ENCODE measurements at places on chromosomes 13 and 19. TPM values are rescaled to one million over a fixed set of nuclear protein-coding genes. Genes with fewer than 3 reads are reported as not detected.

DNA sequence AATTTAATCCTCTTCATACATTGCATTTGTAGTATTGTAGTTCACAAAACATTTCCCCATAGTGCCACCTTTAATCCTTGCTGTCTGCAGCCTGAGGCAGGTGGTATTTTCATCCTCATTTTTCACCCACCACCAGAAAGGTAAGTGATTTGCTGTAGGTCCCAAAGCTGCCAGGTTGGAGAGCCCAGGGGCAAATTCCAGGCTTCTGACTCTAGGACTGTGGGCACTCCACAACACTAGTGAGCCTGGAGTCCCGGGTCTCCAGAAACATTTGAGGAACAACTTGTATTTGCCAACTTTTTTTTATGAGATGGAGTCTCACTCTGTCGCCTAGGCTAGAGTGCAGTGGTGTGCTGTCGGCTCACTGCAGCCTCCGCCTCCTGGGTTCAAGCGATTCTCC lies 6.2 kb downstream of the ILF3 start:
- H3K27me3 ChIP-seq = peaks cover 6% of the 10 kb centered on the region
- no peak overlapping the region for H3K4me3 ChIP-seq
- no peaks in the 10 kb centered on the region for H3K36me3 ChIP-seq
- no peak overlapping the region for H3K27ac ChIP-seq
- H3K4me1 ChIP-seq = peaks cover 57% of the 10 kb centered on the region

DNA sequence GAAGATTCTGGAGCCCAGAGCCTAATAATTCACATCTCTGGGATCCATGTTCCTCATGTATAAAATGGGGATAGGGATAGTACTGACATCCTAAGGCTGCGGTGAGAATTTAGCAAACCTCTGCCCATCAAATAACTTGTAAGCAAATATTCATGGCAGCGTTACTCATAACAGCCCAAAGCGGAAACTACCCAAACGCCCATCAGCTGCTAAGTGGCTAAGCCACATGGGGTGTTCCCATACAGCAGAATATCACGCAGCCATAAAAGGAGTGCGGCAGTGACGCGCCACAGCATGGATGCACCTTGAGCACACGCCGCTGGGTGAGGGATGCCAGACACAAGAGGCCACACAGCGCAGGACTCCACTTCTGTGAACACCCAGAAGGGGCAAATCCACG lies 19.7 kb downstream of the VRK3 start:
- no peak overlapping the region for H3K4me3 ChIP-seq
- H3K27ac ChIP-seq = no peak overlapping the region
- H3K27me3 ChIP-seq = peaks cover 2% of the 10 kb centered on the region
- peaks cover 12% of the 10 kb centered on the region for H3K36me3 ChIP-seq
- DNase-seq = peak; percentile 58

DNA sequence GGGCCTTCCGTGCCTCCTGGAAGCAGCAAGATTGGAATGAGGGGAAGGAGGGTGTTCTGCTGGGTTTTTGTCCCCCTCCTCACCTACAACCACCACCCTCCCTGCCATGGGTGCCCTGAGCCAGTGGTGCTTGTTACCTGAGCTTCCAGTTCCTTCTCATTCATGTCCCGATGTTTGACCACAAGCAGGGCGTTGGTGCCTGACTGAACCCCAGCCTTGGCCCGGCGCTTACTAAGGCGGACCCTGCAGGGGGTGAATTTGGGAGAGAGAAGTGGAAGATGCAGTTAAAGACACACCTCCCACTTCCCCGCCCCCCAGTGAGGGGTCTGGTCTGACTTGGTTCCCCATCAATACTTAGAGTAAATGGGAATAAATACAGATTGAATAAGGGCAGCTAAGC lies 4.3 kb downstream of the PAF1 start:
- no peak for DNase-seq
- H3K27me3 ChIP-seq = peaks cover 3% of the 10 kb centered on the region
- H3K36me3 ChIP-seq = peaks cover 8% of the 10 kb centered on the region
- no peak overlapping the region for H3K4me3 ChIP-seq
- no peak overlapping the region for H3K27ac ChIP-seq

GRCh38 chr19:47188507-47189033 lies 42.4 kb downstream of the BBC3 start:
- peaks cover 45% of the 10 kb centered on the region for H3K4me1 ChIP-seq
- peak overlapping the region; percentile 62 for H3K27ac ChIP-seq
- H3K27me3 ChIP-seq = no peaks in the 10 kb centered on the region
- H3K4me3 ChIP-seq = no peak overlapping the region
- no peak for DNase-seq

DNA sequence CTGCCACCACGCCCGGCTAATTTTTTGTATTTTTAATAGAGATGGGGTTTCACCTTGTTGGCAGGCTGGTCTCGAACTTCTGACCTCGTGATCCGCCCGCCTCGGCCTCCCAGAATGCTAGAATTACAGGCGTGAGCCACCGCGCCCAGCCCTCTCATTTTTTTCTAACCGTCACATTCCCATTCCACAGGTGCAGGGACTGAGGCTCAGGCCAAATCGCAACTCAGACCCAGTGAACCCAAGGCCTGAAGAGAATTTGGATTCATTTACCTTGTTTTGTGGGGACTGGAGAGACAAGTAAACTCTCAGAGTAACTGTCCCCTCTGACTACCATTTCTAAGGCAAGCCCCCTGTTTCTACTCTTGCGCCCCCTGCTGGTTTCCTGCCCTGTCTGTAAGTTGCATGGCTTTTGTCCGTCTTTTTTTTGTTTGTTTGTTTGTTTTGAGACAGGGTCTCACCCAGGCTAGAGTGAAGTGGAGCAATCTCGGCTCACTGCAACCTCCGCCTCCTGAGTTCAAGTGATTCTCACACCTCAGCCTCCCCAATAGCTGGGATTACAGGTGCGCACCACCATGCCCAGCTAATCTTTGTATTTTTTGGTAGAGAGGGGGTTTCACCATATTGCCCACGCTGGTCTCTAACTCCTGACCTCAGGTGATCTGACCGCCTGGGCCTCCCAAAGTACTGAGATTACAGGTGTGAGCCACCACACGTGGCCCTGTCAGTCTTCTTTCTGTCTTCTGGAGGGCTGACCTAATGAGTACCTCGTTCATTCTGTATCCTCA lies 2.3 kb upstream of the STRN4 start:
- H3K4me1 ChIP-seq = peaks cover 24% of the 10 kb centered on the region
- H3K27me3 ChIP-seq = peaks cover 13% of the 10 kb centered on the region
- H3K36me3 ChIP-seq = peaks cover 3% of the 10 kb centered on the region
- H3K27ac ChIP-seq = no peak overlapping the region
- peak; percentile 67 for DNase-seq
- H3K4me3 ChIP-seq = peak overlapping the region; percentile 79

- H3K4me3 ChIP-seq = no peak overlapping the region
- DNase-seq = no peak
- H3K4me1 ChIP-seq = no peaks in the 10 kb centered on the region
- H3K36me3 ChIP-seq = no peaks in the 10 kb centered on the region
Measured at GRCh38 chr13:35703061-35703460, 226.6 kb upstream of the MAB21L1 start.

GRCh38 chr13:104270731-104271130 lies 1204.5 kb upstream of the SLC10A2 start:
- H3K27me3 ChIP-seq = no peaks in the 10 kb centered on the region
- H3K36me3 ChIP-seq = no peaks in the 10 kb centered on the region
- no peak overlapping the region for H3K4me3 ChIP-seq
- DNase-seq = no peak
- no peak overlapping the region for H3K27ac ChIP-seq
- H3K4me1 ChIP-seq = no peaks in the 10 kb centered on the region

- H3K4me1 ChIP-seq = no peaks in the 10 kb centered on the region
- H3K36me3 ChIP-seq = no peaks in the 10 kb centered on the region
Measured at GRCh38 chr19:29325241-29325975, 112.5 kb upstream of the UQCRFS1 start.

DNA sequence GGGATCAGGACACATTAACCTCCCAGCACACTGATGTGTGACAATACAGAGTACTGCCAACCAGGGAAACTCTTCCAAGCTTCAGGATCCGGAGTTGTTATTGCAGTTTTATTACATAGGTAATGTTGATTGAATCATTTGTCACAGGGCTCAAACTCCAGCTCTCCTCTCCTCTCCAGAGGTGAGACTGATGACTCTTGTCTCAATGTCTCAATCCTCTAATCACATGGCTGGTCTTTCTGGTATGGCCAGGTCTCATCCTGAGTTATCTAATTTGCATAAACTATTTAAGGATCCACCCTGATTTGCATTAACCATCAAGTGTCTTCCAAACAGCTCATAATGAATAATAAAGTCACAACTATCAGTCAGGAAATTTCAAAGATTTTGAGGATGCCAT lies 522.6 kb upstream of the PCDH9 start:
- no peaks in the 10 kb centered on the region for H3K36me3 ChIP-seq
- H3K27ac ChIP-seq = no peak overlapping the region
- no peaks in the 10 kb centered on the region for H3K27me3 ChIP-seq
- H3K4me1 ChIP-seq = no peaks in the 10 kb centered on the region

- H3K27me3 ChIP-seq = peaks cover 7% of the 10 kb centered on the region
- DNase-seq = peak; percentile 71
- H3K4me3 ChIP-seq = peak overlapping the region; percentile 70
- H3K4me1 ChIP-seq = no peaks in the 10 kb centered on the region
- H3K27ac ChIP-seq = peak overlapping the region; percentile 35
Measured at GRCh38 chr19:49889687-49890348, 6.9 kb downstream of the IL4I1 start.

- DNase-seq = no peak
- H3K36me3 ChIP-seq = no peaks in the 10 kb centered on the region
- H3K4me1 ChIP-seq = peaks cover 3% of the 10 kb centered on the region
- no peak overlapping the region for H3K27ac ChIP-seq
Measured at GRCh38 chr19:13689085-13689484, 75.2 kb upstream of the MRI1 start.

DNA sequence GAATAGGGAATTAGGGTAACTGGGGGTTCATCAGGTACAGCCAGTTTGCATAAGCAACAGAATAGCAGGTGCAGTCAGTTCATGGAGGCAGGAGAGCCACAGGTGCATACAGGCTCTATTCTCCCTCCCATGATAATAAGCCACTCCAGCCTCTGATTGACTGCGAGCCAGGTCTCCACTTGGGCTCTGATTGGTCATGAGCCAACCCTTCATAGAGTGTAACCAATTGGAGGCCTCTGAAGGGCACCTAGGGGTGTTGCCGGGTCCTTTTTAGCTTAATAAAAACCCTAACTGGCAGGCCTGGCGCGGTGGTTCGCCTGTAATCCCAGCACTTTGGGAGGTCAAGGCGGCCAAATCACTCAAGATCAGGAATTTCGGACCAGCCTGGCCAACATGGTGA lies 8.7 kb upstream of the CKM start:
- H3K4me1 ChIP-seq = no peaks in the 10 kb centered on the region
- no peak overlapping the region for H3K4me3 ChIP-seq
- DNase-seq = no peak

DNA sequence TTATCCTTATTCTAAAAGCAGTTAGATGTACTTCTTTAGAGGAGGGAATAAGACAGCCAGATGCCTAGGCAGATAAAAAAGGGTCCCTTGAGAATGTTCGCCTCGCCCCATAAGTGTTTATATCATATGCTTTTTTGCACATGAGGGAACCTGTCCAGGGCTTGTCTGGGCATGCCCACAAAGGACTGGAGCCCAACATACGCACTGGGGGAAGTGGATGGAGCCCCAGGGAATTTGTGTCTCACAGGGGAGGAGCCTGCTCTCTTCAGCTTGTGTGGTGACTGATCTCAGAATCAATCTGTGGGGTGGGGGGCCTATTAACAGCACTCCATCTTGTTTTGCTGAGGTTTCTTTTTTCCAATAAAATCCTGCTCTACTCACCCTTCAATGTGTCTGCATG lies 22.6 kb downstream of the MED4 start:
- peaks cover 91% of the 10 kb centered on the region for H3K36me3 ChIP-seq
- DNase-seq = no peak
- H3K27me3 ChIP-seq = no peaks in the 10 kb centered on the region
- no peak overlapping the region for H3K27ac ChIP-seq
- no peak overlapping the region for H3K4me3 ChIP-seq
- H3K4me1 ChIP-seq = no peaks in the 10 kb centered on the region

- H3K36me3 ChIP-seq = no peaks in the 10 kb centered on the region
- H3K27me3 ChIP-seq = peaks cover 25% of the 10 kb centered on the region
- no peak for DNase-seq
- H3K27ac ChIP-seq = no peak overlapping the region
- no peak overlapping the region for H3K4me3 ChIP-seq
Measured at GRCh38 chr19:51326216-51327065, 15.0 kb downstream of the IGLON5 start.

DNA sequence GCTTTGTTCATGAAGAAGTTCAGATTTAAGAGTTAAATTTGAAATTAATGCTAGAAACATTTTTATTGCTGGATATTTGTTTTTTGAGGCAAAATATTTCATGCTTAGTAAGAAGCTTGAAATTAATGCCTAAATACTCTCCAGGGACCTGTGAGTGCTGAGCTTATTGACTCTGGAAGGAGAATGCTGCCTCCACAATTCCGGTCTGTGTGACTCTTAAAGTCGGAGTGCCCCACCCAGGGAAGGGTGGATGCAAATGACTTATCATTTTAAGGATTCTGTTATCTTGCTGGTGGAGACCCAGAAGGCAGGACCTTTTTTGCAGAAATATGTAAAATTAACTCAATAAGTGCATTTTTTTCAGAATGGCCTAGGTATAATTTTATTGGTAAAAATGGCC lies 143.8 kb upstream of the RXFP2 start:
- no peak overlapping the region for H3K4me3 ChIP-seq
- no peak overlapping the region for H3K27ac ChIP-seq
- peaks cover 5% of the 10 kb centered on the region for H3K27me3 ChIP-seq
- no peak for DNase-seq
- no peaks in the 10 kb centered on the region for H3K4me1 ChIP-seq

GRCh38 chr13:38753878-38754277 lies 67.0 kb downstream of the FREM2 start:
- no peak for DNase-seq
- no peaks in the 10 kb centered on the region for H3K4me1 ChIP-seq
- no peaks in the 10 kb centered on the region for H3K36me3 ChIP-seq

- peaks cover 36% of the 10 kb centered on the region for H3K4me1 ChIP-seq
- peak overlapping the region; percentile 63 for H3K4me3 ChIP-seq
- no peaks in the 10 kb centered on the region for H3K36me3 ChIP-seq
- no peak for DNase-seq
- peak overlapping the region; percentile 87 for H3K27ac ChIP-seq
- no peaks in the 10 kb centered on the region for H3K27me3 ChIP-seq
Measured at GRCh38 chr19:34997071-34997617, 3.0 kb upstream of the GRAMD1A start.

- peaks cover 3% of the 10 kb centered on the region for H3K27me3 ChIP-seq
- no peak overlapping the region for H3K27ac ChIP-seq
- H3K4me3 ChIP-seq = no peak overlapping the region
- no peaks in the 10 kb centered on the region for H3K36me3 ChIP-seq
Measured at GRCh38 chr13:97696921-97697320, 256.6 kb upstream of the IPO5 start.

GRCh38 chr13:101309014-101309619 lies 107.2 kb downstream of the NALCN start:
- H3K27me3 ChIP-seq = no peaks in the 10 kb centered on the region
- no peak for DNase-seq
- H3K4me1 ChIP-seq = no peaks in the 10 kb centered on the region
- no peak overlapping the region for H3K4me3 ChIP-seq
- H3K36me3 ChIP-seq = no peaks in the 10 kb centered on the region

- H3K27ac ChIP-seq = no peak overlapping the region
- DNase-seq = no peak
Measured at GRCh38 chr13:40639221-40639681, 27.2 kb downstream of the FOXO1 start.

- no peaks in the 10 kb centered on the region for H3K27me3 ChIP-seq
- H3K27ac ChIP-seq = peak overlapping the region; percentile 93
- peak; percentile 95 for DNase-seq
Measured at GRCh38 chr19:11090264-11090996, 1.2 kb downstream of the LDLR start.

The POGLUT2 gene
- 1.2 TPM for polyA plus RNA-seq

The IGSF23 gene
- polyA plus RNA-seq = not detected

The PRODH2 gene
- polyA plus RNA-seq = not detected

The SMIM7 gene
- polyA plus RNA-seq = 82.2 TPM

The ZNF43 gene
- 12.0 TPM for polyA plus RNA-seq

The FPR3 gene
- not detected for polyA plus RNA-seq

The MZF1 gene
- polyA plus RNA-seq = 7.1 TPM

The GPR180 gene
- 1.0 TPM for polyA plus RNA-seq

The GRK1 gene
- polyA plus RNA-seq = not detected
